ENCODE measurements at places on chromosomes 2 and 18.
A peak's percentile ranks its signal among the peaks of the same experiment; 100 is the strongest.

DNA sequence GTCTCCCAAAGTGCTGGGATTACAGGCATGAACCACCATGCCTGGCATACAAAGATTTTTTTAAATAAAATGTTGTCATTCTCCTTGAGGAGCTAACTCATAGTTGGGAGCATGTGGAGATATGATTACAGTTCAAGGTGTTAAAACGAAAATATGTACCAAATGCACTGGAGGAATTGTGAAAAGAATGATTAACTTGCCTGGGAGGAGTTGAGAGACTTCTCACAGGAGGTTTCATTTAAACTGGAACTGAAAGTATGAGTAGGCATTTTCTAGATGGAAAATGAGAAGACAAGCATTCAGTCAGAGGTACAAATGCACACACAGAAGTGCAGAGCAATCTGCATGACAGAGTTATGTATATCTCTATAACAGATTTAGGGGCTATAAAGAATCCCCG, 126.6 kb upstream of the PDE1A start:
- no peak for DNase-seq

DNA sequence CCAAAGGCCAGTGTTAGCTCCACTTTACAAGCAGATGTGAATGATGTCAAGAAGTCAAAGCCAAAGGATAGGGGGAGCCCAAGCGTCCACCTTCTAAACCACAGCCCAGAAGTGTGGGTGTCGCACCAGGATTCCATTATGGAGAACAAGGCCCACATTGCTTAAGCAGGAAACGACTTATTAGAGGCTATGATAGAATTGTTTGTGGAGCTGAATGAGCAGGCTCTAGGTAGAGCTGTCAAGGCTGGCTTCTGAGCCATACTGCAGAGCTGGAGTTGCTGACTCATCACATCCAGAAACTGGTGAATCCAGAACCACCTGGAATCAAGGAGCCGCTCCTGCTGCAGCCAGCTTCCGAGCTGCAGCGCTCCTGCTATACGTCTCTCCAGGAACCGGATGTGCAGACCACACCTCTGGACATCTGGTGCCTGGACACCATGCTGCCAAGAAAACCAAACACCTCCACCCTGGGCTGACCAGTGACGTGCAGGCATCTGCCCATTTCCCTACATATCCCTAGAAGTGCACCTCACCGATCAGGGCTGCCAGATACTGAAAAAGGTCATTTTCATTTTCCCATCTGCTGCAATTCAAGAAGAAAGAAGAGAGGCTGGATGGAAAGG, 6.2 kb upstream of the TWIST2 start:
- no peak for DNase-seq

DNA sequence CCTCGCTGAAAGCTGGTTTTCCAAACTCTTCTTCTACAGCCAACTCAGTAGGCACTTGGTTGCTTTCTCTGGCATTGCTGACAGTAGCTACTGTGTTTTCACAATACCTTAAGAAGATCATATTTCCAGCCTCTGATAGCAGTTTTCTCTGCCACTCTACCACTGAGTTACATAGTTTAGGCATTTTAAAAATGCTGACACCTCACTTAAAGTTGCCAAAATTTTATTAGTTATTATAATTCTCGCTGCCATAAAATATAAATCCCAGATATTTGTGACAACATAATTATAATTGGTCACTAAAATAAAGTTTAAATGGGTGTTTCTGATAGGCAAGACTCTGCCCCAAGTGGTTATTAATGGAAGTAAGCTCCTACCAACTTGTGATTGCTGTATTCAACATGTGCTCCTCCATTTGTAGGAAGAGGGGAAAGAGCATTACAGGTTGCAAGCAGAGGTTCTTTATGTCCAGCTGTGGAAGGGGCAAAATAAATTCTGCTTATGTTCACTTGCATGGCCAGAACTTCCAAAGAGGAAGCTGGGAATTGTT, 1202.8 kb downstream of the CNTNAP5 start:
- no peak for DNase-seq

GRCh38 chr2:145043399-145043834, 523.5 kb upstream of the ZEB2 start:
- peak; percentile 46 for DNase-seq

Data from lung microvascular endothelial cell (primary cell).